ENCODE measurements at places on chromosomes 1 and 21.

DNA sequence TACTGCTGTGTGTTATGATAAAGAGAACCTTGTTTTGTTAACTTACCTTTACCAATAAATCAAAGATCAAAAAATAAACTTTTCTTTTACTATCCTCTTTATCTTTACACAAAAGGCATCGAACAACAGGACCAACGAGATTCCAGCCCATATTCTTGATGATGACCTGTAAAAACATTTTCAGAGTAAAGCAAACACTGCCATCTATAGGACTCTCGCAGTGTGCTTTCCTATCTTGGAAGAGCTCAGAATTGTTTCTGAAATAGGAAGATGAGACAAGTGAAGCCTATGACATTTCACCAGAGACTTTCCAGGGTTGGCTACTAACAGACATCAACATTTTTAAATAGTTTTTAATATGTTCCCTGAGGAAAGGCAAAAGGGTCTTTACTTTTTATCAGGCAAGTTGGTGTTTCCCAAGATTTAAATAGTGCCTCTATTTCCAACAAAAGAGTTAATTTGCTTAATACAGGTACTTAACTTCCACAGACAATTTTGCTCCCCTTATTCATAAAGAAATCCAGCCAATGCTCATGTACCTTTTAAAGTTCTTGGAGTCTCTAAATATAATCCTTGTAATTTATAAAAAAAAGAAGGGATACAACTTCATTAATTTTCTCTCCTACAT lies 7.3 kb downstream of the GLMN start:
- peak; percentile 52 for DNase-seq

DNA sequence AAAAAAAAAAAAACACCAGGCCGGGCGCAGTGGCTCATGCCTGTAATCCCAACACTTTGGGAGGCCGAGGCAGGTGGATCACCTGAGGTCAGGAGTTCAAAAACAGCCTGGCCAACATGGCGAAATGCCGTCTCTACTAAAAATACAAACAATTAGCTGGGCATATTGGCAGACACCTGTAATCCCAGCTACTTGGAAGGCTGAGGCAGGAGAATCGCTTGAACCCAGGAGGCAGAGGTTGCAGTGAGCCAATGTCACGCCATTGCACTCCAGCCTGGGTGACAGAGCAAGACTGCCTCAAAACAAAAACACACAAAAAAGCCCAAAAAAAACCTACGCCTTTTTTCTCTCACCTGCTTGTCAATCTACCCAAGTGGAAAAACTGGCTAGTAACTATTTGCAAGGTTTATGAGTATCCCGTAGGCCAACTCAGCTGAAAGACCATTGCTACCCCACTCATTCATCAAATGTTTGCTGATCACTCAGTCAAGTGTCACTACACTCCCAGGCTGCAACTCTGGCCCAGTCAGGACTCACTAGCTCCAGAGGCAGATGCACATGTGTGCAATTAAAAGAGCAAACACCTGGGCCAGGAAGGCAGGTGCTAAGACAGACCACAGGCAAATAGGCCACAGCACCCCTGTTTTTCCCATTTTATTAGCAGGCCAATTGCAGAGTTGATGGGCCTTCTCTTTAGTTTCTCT lies 2.0 kb downstream of the CSRP1 start:
- DNase-seq, result no peak

DNA sequence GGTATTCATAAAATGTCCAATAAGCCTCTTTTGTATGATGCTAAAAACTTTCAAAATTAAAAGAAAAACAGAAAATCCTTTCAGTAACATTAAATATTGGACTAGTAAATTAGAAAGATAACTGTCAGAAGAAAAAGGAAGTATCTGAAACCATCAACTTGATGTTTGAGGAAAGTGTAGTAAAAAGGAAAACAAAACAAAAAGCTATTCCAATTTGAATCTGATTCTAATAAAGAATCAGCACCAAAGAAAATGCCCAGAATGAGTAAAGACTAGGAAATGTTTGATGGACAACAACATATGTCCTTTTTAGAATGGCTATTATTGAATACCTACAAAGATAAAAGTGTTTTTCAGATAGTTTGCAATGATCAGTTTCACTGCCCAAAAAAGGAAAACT lies 79.9 kb upstream of the RBM34 start:
- no peak for DNase-seq

GRCh38 chr1:25794325-25794724 lies 5.7 kb upstream of the SELENON start:
- DNase-seq, result no peak

DNA sequence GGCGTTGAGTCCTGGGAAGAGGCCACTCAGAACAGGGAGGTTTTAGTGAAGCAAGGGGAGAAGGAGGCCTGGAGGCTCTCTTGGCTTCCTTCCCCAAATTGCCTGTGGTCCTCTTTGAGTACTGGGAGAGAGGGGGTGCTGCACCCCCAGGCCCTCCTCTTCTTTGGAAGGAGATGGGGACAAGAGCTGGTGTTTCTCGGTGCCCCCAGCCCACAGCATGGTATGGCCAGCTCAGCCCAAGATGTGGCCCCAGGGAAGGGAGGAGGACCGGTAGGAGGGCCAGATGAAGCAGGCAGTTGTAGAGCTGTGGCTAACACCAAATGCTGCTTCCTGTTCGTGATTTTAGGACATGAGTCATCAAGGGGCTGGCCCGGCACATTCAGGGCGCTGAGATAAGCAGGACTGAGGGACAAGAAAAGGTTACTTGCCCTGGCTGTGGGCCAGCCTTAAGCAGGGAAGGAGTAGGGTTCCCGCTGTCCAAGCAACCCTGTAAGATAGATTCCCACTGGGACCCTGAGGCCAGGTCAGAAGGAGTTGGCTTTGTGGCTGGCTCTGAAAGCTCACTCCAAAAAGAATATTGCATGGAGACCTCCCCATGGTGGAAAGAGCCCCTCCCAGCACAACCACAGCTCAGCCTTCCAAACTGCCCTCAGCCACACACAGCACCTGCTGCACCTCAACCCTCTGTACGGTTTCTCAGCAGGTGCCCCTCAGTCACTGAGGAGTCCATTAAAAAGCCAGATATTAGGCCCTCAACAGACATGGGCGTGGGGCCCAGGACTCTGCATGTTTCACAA lies 4.9 kb upstream of the TNFRSF1B start:
- peak; percentile 27 for DNase-seq

DNA sequence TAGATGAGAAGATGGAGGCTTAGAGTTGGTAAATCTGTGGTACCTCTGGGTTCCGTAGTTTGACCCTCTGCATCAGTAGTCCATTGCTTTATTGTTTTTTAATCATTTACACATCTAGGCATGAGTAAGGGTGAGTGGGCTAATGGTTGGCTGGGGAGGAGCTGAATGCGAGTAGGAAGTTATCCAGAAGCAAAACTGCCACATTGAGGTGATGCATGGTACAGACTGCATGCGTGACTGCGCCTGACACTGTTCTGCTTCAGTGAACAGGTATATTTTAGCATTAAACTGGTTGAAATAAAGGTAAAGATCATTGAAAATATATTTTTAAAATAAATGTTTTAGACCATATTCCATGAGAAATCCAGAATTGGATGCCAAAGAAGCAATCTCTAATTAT lies 4.4 kb downstream of the DNAJC16 start:
- no peak for DNase-seq

DNA sequence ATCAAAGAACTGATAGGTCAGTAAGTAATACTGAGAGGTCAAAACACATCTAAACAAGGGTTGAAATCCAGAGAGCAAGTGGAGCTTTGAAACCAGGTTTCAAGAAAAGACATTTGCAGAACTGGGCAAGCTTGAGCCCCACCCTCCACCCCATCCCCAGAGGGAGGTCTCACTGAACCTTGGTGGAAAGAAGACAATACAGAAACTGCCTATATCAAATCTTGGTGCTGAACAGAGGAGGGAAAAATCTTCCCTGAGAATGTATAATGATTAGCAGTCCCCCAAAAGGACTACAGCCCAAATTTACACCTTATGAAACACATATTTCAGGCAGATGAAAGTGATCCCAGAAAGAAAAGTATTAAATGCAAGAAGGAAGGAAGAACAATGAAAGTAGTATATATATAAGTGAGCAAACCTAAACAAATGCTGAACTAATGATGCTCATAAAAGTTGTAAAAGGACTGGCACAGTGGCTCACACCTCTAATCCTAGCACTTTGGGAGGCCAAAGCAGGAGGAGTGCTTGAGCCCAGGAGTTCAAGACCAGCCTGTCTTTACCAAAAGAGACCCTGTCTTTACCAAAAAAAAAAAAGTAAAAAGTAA lies 12.4 kb downstream of the ZBTB17 start:
- DNase-seq, result no peak

DNA sequence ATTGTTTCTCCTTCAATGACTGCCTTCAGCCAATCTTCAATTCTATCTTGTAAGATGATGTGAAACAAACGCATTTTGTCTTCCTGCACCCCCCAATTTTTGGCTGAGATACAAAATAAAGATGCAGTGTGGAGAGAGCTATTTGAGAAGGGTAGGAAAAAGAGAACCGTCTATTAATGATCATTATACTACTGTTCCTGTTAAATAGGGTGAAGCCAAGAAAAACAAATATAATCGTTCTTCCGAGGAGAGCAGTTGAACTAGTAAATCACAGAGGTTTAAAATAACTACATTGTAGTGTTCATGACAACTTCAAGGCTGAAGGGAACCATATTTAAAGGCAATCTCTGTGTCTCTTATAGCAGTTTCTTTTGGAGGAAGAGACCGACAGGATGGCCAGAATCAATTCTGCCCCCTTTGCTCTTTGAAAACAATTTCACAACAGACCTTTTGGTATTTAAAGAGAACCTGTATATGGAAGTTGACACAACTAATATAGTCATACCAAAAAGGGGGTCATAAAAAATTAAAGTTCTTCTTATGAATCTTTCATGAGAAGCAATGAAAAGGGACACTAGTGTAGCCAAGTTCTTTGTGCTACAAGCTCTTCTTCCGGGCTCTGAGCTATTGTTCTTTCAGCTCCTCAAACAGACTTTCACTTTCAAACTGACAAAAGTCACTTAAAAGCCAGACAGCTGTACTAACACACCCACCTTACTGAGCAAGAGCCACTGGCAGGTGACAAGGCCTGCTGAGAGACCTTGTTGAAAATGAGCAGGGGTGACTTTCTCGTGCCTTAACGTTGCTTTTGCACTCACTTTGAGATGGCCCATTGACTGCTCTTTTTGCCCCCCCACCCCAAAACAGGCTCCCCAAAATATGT lies 30.9 kb downstream of the PROX1 start:
- DNase-seq, result no peak

DNA sequence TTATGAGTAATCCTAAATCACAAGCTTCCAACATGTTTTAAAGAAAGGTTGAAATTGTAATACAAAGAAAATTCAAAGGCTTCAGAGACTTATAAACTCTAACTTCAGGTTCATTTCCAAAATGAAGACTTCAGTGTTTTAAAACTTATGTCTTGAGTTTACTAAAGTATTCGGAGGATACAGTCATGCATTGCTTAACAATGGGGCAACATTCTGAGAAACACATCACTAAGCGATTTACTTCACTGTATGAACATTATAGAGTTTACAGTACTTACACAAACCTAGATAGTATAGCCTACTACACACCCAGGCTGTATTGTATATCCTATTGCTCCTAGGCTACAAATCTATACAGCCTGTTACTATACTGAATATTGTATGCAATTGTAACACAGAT lies 38.3 kb downstream of the CEP170 start:
- DNase-seq, result no peak

Data from skin of body (tissue), 3 donors.